Activated T-cell treated with anti-CD3 and anti-CD28 coated beads for 48 hours (primary cell): ENCODE measurements at places on chromosomes 1 and 21.
A peak's percentile ranks its signal among the peaks of the same experiment; 100 is the strongest.

GRCh38 chr1:84415396-84415795 lies 17.1 kb downstream of the DNASE2B start:
- DNase-seq = no peak

- no peak for DNase-seq
Measured at GRCh38 chr21:19529031-19529430, 1125.4 kb upstream of the TMPRSS15 start.

- no peak for DNase-seq
Measured at GRCh38 chr1:234726359-234726943, 116.5 kb upstream of the IRF2BP2 start.

GRCh38 chr21:45386336-45386727 lies 18.6 kb upstream of the COL18A1 start:
- DNase-seq = no peak

DNA sequence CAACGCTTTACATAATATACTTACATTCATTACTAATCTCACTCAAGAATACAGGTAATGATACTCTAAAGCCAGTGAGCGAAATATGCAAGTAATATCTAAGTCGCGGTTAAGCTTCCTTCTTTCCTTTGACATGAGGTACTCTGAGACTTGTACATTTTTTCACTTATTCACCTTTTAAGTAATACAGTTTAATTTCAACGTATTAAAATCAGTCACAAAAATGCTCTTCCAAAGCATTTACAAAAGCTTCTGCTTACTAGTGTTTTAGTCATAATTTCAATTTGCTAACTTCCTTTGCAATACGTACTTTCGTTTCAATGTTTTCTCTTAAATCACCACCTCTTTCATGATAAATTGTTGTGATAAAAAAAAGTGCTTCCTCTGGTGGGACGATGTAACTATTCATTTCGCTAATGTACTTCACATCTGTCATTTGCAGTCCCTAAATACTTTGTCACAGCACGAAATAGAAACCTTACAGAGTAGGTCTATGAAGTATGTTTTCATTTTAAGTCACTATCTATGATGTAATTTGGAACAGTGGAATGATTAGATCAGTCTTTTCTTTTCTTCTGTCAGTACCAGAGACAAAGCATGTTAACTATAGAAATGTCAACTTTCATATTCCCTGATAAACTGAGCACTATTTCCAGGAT lies 34.0 kb upstream of the ADGRL4 start:
- no peak for DNase-seq

- DNase-seq = peak; percentile 55
Measured at GRCh38 chr21:43921979-43922945, 57.2 kb downstream of the AGPAT3 start.

- DNase-seq = no peak
Measured at GRCh38 chr1:236997361-236997760, 6.9 kb downstream of the MT1HL1 start.

DNA sequence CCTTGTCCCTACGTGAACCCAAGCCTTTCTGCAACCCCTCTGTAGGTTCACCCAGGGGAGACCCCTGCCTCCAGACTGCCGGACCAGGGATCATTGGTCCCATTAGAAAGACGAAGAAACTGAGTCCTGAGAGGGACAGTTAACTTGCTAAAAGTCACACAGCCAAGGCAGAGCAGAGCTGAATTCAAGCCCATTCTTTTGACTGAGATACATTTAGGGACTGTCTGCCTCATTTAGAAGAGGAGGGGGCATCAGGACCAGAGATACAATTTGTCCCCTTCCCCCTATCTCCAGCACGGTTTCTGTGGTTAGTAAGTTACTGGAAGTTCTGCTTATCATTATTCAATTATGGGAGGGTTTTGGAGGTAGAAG lies 19.1 kb downstream of the KCNQ4 start:
- no peak for DNase-seq

DNA sequence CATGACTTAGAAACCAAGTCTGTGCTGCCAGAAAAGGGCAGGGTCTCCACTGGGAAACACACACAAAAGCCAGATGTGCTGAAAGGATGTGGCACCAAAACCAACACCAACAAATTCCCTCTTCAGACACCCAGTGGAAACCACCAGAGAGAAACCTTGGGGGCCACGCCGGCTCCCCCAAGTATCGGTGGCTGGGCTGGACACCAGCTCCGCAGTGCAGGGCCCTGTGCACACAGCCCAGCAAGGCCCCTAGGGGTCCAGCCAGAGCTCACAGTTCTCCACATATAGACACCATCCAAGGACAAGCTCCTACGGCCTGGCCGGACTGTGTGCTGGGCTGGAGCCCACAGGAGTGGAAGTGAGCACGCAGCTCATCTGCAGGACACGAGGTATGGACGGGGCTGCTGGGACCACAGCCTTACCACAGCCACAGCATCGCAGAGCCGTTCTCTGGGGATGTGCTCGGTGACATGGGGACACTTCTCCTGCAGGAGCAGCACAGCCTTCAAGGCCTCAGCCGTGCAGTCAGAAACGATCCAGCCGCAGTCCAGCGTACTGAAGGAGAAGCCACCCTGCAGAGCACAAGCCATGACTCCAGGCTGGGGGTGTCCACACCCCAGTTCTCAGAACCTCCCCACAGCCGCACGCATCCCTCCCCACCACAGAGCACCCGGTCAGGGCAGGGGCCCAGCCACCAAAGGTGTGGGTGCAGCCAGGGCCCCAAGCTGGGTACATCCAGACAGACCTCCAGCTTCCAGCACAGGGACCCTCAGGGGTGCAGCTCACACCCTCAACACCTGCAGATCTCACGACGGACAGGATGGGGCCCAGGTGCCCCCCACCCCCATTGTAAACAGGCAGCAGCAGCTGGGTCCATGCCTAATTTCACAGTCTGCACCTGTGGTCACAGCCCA lies 21.3 kb downstream of the LSS start:
- no peak for DNase-seq

DNA sequence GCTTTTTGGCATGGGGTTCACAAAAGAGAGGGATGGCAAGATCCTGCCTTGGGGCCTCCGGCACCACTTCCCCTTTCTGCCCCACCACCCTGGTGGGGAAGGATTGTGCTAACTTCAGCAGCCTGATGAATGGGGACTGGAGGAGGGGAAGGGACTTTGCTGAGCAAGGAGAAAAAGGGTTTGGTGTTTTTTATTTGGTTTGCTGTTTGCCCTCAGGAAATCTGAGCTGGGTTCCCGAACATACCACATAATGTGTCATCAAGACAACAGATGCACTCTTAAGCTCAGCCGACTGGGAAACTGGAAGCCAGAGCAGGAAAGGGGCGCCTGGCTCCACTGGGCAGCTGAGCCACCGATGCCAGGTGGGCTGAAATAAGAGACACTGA lies 19.8 kb downstream of the OLFML2B start:
- DNase-seq = no peak

- no peak for DNase-seq
Measured at GRCh38 chr1:202203238-202204039, 9.8 kb downstream of the LGR6 start.

DNA sequence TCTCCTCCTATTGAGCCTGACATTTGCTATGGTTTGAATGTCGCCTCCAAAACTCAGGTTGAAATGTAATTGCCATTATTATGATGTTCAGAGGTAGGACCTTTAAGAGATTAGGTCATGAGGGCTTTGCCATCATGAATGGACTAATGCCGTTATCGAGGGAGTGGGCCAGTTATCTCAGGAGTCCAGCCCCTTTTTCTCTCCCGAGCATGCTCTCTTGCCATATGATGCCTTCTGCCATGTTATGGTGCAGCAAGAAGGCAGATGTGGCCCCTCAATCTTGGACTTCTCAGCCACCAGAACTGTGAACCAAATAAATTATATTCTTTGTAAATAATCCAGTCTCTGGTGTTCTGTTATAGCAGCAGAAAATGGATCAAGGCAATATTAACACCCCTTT lies 323.5 kb downstream of the RRAGC start:
- DNase-seq = no peak

DNA sequence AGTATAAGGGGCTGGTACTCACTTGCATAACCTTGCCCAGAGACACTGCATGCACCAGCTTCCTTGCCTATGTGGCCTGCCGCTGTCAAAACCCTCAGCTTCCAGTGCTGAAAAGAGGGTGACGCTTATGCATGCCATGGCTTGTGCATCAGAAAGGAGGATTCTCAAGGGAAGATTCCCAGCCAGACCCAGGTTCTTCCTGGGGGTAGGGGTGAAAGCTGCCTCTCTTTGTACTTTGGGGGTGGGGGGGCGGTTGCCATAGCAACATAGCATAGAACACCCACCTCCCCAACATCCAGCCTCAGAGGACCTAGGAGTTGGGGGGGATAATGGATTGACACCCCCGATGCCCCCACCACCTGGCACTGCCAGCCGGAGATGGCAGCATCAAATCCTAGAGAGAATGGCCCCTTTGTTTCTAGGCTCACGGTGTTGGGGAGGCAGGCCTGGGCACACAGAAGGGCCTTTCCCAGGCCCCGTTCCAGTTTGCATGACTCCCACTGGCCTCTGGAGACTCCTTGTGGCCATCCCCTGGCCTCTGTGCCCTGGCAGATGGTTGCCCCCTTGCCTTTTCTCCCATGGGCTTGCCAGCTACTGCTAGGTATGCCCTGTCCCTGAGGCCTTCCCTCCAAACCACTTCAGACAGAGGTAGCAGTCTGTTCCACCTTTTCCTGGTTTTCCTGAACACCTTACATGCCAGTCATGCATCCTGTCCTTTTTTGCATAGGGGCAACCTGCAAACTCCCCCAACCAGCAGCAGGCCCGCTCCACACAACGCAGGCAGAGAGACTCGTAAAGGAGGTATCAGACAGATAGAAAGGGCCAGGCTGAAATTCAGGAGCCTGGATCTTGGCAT lies 44.6 kb downstream of the RHBG start:
- no peak for DNase-seq

DNA sequence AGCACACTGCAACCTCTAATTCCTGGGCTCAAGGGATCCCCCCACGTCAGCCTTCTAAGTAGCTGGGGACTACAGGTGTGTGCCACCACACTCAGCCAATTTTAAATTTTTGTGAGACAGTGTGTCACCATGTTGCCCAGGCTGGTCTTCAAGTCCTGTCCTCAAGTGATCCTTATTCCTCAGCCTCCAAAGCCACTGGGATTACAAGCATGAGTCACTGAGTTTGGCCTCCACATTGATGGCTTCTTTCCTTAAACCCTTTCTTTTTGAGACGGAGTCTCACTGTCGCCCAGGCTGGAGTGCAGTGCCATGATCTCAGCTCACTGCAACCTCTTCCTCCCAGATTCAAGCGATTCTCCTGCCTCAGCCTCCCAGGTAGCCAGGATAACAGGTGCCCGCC lies 7.6 kb downstream of the KPNA6 start:
- no peak for DNase-seq

GRCh38 chr1:153669606-153670005 lies 1.2 kb downstream of the ILF2 start:
- no peak for DNase-seq

DNA sequence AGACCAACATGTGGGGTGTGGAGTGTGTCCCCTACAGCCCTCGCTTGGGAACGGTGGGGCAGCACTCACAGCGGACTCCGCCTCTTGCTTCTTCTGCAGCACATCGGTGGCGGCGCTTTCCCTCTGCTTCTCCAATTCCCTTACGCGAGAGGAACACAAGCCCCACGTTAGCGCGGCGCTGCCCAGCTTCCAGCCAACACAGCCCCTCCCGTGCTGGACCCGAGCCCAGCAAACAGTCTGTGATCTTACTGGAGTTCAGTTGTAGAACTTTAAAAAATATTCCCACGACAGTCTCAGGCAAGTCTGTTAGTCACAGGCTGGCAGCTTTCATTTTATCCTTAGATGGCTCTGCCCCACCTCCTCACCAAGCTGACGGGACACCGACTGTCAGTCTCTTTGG lies 13.6 kb downstream of the THAP3 start:
- no peak for DNase-seq

- no peak for DNase-seq
Measured at GRCh38 chr1:170714163-170714562, 50.2 kb downstream of the PRRX1 start.

DNA sequence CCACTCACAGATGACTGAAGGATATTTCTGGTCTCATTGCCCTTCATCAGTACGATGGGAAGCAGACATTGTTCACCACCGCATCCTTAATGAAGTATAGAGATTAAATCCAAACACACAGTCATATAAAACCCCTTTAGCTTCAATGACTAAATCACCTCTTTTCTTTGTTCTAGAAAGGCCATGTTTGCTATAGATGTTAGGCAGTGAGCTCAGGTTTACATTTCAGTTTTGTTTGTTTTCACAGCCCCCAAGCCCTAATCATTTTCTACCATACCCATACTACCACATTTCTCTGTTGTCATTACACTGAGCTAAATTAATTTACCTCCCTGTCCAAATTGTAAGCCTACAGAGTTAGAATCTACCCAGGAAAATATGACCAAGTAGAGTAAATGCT lies 385.1 kb downstream of the NTNG1 start:
- no peak for DNase-seq
